ENCODE measurements at places on chromosomes 16 and 17. TPM values are rescaled to one million over a fixed set of nuclear protein-coding genes. Genes with fewer than 3 reads are reported as not detected.

The SLC16A6 gene
- total RNA-seq: not detected

The CRYBA1 gene
- not detected for total RNA-seq

DNA sequence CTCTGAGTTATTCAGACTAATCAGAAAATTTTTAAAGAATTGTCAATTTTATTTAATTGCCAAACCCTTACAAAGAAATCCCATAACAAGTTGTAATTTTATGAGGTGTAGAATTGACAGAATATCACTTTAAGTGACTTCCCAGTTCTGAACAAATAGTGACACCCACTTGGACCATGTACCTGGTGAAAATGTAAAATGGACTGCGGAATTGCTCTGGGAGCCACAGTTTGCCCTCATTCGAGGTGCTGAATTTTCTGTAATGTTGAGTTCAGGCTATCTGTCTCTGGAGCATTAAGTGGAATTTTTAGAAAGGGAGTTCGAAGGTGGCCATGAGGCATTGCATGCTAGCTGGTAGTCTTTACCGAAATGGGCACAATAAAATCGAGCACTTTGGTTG lies 5.1 kb downstream of the GNAO1 start:
- DNase-seq: no peak

DNA sequence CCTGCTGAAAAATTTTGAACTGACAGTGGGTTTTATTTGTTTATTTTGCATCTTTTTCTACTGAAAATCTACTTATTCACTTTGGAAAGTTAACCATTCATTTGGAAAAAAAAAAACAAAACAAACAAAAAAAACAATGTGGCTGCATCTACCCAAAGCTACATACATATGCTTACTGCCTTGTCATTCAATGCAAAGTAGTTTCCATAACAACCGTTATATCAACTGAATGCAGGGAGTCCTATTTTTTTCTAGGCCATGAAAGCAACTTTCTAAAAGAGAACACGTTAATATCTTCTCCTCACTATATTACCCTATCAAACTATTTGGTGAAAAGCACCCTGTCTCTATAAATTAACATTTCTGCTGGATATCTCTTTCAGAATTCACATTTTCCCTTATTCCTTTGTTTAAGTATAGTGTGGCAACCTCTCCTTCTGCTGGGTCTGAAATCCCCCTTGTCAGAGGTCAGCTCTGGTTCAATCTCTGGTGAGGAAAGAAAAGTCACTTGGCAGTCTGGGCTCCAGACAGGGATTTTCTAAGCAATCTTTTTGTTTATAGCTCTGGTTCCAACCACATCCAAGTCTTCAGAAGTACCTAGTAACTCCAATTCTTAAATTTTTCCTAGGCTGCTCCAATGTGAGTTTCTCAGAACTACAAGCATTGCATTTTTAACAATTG lies 528.4 kb upstream of the TOM1L1 start:
- no peak for DNase-seq

The KRT40 gene
- total RNA-seq: not detected

DNA sequence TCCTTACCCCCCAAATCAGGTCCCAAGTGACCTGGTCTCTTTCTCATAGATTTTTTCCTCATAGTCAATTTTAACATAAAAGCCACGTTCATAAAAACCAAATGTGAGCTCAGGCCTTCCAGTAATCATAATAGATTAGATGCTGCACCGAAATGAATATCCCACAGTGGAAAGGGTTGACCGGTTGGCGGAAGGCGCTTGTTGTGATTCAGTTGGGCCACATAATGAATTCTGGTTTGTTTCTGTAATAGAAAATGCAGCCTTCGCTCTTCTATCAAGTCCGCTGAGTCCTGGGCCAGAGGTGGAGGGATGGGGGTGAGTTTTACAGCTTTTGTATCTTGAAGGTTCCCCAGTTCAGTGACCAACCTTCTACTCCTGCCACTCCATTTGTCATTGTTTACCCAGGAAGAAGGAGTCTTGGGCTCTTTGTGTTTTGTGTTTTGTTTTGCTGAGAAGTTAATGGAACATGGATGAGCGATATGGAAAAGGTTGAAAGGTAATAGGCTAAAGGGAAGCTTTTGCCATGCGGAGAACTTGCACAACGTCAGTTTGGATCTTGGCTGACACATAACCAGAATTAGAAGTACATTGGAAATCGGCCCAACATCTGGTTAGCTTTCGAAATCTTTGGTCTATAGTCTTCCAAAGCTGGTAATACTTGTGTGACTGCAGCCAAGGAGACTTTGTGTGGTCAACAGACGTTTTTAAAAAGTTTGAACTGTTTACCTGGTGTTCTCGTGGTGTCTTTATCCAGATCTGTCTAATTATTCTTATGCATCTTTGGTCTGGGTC lies 89.5 kb downstream of the CLEC16A start:
- no peak for DNase-seq

DNA sequence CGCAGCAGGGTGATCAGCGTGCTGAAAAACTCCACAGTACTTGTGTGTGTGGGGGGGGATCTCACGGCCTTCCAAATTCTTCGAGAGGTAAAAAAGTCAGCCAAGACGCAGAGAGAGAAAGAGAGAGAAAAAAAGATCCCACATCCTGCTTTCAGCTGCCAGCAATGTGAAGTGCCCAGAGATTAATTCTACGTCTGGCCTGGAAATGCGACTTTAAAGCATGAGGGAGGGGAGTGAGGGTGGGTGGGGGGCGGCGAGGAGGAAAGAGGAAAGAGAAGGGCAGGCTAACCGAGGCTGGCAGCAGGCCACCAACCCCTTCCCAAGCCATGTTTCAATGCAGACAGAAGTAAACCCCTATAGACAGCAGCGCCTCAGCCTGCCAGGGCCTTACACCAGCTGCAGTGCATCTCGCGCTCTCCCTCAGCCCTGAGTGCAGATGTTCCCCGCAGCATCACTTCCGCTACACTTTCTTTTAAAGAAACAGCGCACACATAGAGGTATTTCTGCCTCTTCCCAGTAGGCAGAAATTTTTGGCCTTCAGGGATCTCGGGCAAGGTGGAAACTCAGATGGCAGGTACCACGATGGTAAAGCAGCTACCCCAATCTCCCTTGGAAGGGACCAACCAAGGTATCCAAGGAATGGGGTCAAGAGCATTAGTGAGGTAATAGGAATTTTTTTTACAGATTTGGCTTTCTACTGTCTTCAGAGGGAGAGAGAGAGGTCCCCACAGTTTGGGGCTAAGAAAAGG lies 87.8 kb downstream of the SMG6 start:
- DNase-seq: peak; percentile 82

DNA sequence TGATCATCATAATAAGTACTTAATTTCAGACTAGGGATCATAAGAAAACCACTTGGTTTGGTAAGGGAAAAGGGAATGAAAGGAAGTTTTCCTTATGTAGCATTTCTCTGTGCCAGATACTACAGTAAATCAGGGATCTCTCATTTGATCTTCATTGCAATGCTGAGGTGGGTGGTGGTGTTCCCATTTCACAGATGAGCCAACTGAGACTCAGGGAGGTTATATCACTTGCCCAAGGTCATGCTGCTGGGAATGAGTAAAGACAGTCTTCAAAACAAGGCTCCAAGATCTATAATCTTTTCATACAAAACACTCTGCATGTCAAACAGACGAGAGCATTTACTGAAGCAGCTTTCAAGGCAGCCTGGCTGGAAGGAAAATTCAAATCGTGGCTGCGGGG lies 124.6 kb downstream of the GP2 start:
- no peak for DNase-seq

GRCh38 chr17:66829386-66829864 lies 5.5 kb upstream of the CACNG5 start:
- peak; percentile 42 for DNase-seq

DNA sequence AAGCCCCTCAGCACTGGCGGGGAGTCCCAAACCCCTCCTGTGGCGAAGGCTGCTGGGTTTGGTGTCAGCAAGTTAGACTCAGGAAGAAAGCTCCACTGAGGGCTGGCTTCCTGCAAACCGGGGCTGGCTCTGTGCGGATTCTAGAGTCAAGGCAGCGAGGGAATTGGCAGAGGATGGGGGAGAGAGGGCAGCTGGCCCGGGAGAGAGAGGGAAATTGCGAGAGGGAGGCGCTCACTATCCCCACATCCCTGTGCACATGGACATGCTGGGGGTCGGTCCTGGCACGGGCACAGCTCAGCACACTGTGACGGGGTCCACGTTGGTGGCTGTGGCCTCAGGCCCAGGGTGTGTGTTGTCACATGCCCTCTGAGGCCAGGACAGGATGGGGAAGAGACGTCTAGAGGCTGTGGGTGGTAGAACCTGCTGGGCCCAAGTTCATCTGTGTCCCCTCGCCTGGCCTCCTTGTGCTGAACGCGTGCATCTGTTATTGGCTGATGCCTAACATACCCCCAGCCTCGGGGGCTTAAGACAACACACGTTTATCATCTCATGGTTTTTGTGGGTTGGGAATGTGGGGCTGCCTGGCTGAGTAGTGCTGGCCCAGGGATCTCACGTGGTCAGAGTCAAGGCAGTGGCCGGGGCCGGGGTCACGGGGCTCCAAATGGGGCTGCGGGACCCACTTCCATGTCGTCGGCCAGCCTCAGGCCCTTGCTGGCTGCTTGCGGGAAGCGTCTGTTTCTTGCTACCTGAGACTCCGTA lies 16.7 kb upstream of the JPH3 start:
- no peak for DNase-seq

DNA sequence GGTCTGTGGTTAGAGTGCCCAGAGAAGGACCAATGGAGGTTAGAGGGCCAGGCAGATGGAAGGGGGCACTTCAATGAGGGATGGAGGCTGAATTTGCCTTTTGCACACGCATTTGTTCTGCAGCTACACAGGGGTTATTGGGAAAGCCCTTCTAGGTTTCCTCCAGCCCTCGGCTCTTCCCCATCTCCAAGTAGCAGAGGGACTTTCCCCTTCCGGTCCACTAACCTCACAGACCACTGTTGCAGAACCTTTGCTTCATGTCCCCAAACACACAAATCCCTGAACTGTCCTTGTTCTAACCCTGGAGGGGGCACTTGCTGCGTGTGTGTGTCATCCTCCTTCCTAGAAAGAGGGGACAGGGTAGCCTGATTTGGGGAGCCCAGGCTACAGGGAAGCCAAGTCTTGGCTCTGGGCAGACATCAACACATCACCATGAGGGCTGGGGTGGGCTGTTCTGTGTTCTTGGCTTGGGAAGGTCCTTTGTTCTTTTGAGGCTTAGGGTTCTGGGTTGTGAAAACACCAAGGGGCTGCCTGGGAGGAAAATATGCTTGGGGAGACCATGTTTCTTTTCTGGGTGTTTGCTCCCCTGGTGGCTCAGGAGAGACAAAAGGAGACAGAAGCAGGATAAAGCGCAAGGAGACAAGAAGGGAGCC lies 7.3 kb upstream of the NR1D1 start:
- DNase-seq: no peak

The CCL4 gene
- total RNA-seq: not detected

- DNase-seq: no peak
These were observed 5.7 kb downstream of the TK2 start for GRCh38 chr16:66544016-66544757.

The CCL16 gene
- not detected for total RNA-seq

GRCh38 chr17:45436625-45437464 lies 4.2 kb upstream of the ARHGAP27 start:
- no peak for DNase-seq

The KRT20 gene
- total RNA-seq: not detected

DNA sequence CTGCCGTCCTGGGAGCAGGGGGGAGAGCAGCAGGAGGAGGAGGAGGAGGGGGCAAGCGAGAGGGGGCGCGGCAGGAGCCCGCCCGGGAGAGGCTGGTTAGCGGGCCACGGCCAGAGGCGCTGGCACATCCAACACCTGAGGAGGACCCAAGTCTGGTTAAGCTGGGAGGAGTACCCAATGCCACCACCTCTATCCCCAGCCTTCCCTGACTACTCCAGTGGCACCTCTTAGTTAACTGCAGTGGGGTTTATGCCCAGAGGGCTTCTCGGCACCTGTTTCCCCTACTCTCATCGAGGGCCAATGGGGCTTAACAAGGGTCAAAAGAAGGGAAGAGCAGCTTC lies 5.6 kb downstream of the PHOSPHO1 start:
- DNase-seq: no peak

GRCh38 chr16:46790599-46791270 lies 40.2 kb downstream of the C16orf87 start:
- no peak for DNase-seq

The C16orf95 gene
- 7.0 TPM for total RNA-seq

GRCh38 chr16:86575754-86576557 lies 2.4 kb upstream of the FOXL1 start:
- DNase-seq: no peak

Data from HT1080 (cell line).